Putamen (tissue), 1 donor: ENCODE measurements at places on chromosomes 2 and 18.

GRCh38 chr2:168314236-168314635, 66.8 kb upstream of the STK39 start:
- DNase-seq = no peak

GRCh38 chr2:28438532-28439063, 45.9 kb downstream of the FOSL2 start:
- DNase-seq = no peak

DNA sequence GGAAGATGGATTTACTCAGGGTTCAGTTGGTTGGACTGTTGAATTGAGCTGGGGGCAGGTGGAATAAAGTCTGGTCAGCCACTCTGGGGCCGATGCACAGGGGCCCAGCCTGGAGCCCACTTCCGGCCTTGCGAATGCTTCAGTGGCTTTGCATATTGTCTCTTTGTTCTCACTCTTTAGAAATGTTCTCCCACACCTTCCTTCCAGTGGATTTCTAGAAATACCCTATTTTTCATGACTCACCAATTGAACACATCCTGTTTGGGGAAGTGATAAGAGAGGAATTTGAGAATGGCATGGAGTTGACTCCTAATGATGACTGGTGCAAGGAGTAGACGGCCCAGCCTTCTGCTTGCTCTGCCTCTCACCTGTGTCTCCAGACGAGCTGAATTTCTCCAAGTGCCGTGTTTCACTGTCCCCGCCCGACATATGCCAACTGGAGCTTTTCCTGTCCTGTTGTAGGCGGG, 28.1 kb downstream of the ASAP2 start:
- DNase-seq = no peak

GRCh38 chr2:202072226-202072625, 829 bp upstream of the KIAA2012 start:
- DNase-seq = no peak

DNA sequence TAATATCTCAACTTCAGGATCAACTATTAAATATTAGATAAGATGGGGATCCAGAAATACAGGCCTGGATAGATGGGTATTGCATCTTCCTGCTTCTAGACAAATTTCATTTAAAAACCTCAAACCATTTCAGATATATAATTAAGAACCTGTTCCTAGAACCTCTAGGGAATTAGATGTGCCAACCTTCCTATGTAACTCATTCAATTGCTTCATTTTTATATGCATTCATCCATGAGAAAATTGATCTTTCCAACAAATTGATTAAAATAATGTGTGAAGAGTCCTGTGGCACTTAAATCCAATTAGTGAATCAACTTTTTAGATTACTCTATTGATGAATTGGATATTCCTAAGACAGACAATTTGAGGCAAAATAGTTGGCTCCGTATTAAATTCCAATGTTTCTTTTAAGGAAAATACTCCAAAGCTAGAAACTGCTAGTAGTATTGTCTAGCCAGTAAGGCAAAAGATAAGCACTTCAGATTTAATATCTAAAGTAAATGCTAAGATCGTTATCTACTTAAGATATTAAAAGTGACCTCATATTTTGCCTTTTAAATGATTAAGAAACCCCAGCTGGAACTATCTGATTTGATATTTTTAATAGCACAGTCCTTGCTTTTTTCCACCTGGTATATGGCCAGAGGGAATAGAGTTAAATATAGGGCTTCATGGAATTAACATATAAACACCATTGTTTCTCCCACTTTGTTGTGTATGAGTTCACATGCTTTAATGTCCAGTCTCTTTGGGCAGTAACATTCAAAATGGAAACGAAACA, 35.8 kb downstream of the DARS1 start:
- no peak for DNase-seq

GRCh38 chr2:39821871-39822270, 42.8 kb upstream of the THUMPD2 start:
- DNase-seq = no peak

DNA sequence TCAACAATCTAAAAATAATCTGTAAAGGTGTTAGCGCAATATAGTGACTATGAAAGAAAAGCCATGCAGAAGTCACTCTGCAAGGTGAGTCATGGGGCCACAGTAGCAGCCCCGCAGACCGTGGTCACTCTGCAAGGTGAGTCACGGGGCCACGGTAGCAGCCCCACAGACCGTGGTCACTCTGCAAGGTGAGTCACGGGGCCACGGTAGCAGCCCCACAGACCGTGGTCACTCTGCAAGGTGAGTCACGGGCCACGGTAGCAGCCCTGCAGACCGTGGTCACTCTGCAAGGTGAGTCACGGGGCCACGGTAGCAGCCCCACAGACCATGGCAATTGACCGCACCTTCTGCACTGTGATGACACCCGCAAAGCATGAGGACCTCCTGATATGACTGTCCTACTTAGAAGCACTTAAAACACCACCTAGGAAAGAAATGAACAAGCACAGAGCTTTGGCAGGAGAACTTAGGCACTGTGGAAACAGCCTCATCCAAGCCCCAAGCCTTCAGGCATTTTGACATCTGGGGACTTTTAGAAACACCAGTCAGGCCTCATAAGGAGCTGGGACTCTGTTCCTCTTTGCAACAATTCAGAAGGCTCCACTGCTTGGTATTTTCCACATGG, 70.1 kb downstream of the LDLRAD4 start:
- DNase-seq = no peak

- DNase-seq = no peak
Measured at GRCh38 chr2:239164335-239164871, 236.4 kb downstream of the HDAC4 start.

DNA sequence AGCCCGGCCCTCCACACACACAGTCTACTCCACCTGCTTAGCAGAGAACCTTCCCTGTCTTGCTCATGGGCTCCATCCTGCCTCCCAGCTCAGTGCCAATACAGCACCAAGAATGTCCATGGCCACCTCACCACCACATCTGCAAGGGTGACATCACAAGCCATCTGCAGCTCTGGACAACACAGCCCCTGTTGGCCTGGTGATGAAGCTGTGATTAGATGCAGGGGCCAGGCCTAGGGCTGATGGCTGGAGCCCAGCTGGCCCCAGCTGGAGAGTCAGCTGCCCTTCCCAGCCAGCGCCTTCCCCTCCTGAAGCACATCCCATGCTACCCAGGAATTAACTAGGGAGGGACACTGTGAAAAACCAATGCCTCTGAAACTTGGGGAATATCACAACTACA, 91.1 kb downstream of the TTC32 start:
- DNase-seq = peak; percentile 6

DNA sequence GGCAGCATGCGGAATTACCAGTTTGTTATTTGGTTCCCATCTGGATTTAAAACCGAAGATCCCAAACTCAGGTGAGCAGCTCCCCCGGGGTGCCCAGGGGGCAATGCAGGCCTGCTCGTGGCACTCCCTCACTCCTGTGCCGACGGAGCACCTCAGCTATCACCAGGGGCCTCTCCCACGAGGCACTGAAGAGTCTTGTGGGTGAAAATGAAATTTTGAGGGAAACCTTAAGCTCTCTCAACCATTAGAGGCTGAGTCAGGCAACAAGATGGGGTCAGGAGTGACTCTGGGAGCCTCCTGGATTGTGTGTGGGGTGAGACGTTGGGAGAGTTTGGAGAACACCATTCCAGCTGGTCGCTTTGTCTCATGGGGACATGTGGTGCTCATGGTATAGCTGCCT, 189.0 kb downstream of the PRKCE start:
- no peak for DNase-seq

DNA sequence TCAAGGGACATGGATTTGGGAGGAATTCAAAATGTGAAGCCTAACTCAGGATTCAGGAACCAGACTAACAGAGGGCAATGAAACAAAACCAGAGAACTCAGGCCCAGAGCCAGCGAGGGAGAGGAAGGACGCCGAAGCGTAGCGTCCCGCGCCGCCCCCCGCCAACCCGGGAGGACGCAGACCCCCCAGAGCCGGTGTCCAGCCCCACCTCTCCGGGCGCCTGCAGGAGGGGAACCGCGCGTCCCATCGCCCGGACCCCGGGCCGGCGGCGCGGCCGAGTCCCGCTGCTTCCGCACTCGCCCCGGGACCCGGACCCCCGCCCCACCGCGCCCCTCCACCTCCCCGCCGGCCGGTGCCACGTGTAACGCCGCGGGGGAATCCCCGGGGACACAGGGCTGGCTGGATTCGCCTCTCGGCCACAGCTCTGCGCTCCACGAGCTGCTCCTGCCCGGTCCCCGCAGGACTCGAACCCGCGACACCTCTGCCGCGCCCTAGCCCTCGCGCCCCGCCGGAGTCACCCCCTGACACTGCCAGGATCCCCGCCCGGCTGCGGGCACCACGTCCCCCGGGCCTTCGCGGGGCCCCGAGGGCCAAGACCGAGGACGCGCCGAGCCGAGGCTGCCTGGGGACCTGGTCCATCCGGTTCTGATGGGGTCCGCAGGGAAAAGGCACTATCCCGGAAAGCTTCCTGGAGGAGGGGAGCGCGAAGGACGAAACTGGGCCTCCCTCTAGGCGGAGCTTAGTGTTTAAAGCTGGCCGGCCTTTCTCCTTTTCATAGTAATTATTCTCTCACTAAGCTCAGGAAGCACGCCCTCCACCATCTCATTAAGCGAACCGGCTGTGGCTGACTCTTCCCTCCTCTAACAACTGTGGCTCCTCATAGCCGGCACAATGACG, 40.4 kb upstream of the FAM124B start:
- DNase-seq = no peak

DNA sequence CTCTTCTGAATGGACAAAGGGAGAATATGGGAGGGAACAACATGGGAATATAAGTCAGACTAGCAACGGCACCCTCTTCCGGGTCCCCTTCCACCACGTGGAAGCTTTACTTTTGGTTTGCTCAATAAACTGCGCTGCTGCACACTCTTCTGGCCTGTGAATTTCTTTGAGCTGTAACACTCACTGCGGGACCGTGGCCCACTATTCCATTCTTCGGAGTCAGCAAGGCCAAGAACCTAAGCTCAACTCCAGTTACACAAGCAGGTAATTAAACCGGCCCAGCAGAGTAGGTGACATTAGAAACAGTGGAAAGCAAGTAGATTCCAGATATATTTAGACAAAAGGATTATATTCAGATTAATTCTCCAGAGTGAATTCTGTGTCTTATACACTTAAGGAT, 697.4 kb upstream of the NXPH2 start:
- no peak for DNase-seq

DNA sequence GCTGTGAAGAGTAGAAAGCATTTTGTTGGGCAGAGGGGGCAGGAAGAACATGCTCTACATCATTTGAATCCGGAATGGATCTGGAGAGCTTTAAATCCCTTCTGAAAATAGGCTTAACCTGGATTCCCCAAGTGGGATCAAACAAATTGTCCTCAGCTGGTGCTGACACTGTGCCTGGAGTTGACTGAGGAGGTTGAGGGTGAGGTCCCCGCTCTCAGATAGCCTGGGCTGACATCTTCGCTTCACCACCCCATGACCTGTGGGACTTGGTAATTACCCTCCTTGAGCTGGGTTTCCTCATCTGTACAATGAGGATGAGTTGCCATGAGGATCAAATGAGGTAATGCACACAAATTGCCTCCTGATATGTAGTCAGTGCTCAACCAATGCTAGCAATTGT, 117.8 kb upstream of the SMAD2 start:
- no peak for DNase-seq

GRCh38 chr2:37689751-37690150, 18.3 kb upstream of the CDC42EP3 start:
- DNase-seq = no peak

- no peak for DNase-seq
Measured at GRCh38 chr2:1002350-1002749, 51.7 kb downstream of the SNTG2 start.

GRCh38 chr2:43803113-43803512, 29.3 kb downstream of the DYNC2LI1 start:
- DNase-seq = no peak

- no peak for DNase-seq
Measured at GRCh38 chr2:109703798-109704197, 89.6 kb downstream of the SOWAHC start.

- DNase-seq = peak; percentile 38
Measured at GRCh38 chr2:106104332-106105062, 89.6 kb downstream of the UXS1 start.

GRCh38 chr2:187429989-187430388, 18.1 kb downstream of the CALCRL start:
- DNase-seq = peak; percentile 74

- DNase-seq = peak; percentile 78
Measured at GRCh38 chr2:25255745-25256487, 85.8 kb downstream of the DNMT3A start.

DNA sequence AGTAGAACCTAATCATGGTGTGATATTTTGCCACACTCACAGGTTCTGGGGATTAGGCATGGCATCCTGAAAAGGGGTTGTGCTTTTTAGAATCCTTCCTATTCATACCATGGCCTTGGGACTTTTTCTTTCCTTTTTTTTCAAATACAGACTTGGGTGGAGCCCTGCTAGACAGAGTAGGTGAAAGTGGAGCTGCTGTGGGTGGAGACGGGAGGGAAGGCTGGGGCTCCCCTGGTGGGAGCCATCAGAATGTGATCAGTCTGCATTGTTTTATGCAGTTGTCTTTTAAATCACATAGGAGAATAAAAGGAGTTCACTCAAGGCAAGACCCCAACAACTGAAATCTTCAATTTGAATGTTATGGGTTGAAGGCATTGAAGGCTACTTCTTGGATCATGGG, 130.2 kb downstream of the VAPA start:
- DNase-seq = no peak

GRCh38 chr2:122194546-122194945, 439.1 kb downstream of the TSN start:
- no peak for DNase-seq

- no peak for DNase-seq
Measured at GRCh38 chr2:145268931-145269330, 749.0 kb upstream of the ZEB2 start.

GRCh38 chr18:58241026-58241679, 197.1 kb downstream of the NEDD4L start:
- no peak for DNase-seq

DNA sequence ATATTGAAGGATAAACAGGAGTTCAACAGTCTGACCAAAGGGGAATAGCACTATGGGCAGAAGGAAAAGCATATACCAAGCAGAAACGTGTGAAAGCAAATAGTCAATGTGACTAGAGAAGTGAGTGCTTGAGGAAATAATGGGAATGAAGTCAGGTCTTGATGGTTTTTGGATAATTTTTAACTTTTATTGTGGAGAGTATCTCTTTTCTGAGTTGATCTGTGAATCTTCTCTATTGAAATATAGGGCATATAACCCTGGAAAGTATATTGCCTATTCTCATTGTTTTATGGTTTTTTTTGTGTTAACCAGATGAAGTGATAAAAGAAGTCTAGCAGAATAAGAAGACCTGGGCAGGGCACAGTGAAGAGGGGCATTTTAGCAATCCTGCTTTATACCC, 16.4 kb upstream of the FABP1 start:
- no peak for DNase-seq
